ENCODE measurements at places on chromosomes 4 and X.

- DNase-seq, result no peak
These were observed 50.6 kb upstream of the ANKRD17 start for GRCh38 chr4:73309211-73309610.

GRCh38 chr4:169225058-169225751, 45.6 kb downstream of the SH3RF1 start:
- no peak for DNase-seq

DNA sequence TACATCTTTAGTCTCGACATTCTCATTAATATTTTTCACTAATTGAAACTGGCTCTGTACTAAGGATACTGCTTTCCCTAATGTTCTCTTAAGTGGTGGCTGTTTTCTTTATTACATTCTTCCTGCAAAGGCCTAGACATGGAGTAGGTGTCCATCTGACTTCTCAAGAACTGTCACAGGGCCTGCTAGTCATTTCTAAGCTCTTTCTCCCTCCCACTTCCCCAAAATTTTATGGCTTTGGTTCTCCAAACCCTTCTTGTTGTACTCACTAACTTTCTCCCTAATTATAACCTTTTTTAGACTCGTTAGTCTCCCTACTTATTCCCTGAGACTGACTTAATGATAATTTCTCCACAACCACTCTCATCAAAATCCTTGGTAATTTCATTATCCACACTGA, 133.3 kb downstream of the SPOCK3 start:
- DNase-seq, result no peak

DNA sequence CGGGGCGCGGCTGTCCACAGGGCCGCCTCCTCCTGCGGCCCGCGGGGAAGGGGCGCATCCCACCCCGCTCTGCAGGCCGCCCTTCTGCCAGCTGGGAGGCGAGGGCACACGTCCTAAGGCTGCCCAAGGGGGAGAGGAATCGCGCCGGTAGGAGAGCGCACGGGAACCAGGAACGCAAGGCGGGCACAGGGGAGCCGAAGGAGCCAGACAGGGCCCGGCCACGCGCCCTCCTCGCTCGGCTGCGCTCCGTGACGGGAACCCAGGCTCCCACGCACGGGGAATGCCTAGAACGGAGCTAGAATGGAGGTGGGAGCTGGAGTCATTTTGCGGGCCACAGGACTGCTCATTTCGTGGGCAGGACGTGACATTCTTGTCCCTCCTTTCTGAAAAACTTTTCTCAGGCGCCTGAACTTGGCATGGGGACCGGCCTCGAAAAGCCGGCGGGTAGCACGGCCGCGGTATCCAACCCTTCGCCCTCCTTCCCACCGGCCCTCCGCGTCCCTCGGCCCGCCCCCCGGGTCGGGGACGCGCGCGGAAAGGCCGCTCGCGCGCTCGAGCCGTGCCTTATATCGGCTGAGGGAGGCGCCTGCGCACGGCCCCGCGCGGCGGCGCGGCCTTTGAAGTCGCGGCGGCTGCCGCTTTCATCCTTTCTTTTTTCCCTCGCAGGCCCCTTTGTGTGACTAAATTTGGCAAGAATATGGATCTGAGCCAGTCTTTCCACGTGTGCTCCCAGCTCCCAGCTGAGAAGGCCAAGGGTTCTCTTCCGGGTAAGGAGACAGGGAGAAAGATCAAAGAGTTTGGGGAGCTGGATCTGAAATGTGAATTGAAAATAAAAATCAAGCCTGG, 4.2 kb upstream of the LEF1 start:
- peak; percentile 40 for DNase-seq

- no peak for DNase-seq
These were observed 239.5 kb downstream of the KCNIP4 start for GRCh38 chr4:21709031-21709430.

DNA sequence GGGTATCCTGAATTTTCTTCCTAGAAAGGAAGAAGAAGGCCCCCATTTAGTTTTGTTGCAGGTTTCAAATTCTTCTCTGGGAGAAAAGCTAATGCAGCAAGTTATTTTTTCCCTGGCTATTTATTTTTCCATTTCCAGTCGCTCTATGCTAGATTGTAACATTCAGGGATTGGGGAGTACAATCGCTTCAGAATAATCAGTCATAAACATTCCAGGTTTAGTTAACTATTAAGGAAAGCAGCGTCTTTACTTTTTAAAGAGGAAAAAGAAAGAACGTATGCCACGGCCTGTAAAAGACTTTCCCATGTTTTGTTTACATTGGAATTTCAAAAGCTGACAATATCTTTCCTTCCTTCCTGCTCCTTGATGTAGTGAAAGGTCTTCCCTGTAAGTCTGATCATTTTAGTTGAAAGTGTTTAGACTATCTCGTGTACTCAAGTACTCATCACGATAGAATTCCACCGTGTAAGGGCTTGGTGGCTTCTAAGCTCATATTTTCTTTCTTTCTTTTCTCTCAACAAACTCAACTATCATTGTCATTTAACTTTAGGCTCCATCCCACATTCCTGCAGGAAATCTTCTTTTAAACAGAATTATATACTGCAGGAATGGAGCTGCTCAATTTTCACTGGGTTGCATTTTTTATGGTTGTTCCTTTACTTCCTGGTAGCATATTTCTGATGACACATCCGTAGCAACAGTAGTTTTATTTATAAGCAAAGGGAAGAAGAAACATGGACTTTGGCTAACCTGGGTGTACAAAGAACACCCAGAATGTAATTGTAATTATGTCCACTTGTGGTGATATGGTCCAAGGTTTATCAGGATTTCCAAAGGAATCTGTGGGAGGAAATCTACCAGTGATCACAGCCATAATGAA, 213.1 kb upstream of the FAT1 start:
- DNase-seq, result no peak

- DNase-seq, result no peak
These were observed 138.8 kb downstream of the TEX11 start for GRCh38 chrX:70769659-70770227.

GRCh38 chr4:118736900-118737299, 51.7 kb downstream of the METTL14 start:
- DNase-seq, result no peak

GRCh38 chr4:140947506-140947905, 185.8 kb downstream of the RNF150 start:
- DNase-seq, result no peak

GRCh38 chr4:40363945-40364344, 28.8 kb downstream of the CHRNA9 start:
- no peak for DNase-seq

- DNase-seq, result no peak
These were observed 7.2 kb downstream of the CTSO start for GRCh38 chr4:155946486-155946885.

- no peak for DNase-seq
These were observed 62.2 kb downstream of the AMELX start for GRCh38 chrX:11355259-11355909.

DNA sequence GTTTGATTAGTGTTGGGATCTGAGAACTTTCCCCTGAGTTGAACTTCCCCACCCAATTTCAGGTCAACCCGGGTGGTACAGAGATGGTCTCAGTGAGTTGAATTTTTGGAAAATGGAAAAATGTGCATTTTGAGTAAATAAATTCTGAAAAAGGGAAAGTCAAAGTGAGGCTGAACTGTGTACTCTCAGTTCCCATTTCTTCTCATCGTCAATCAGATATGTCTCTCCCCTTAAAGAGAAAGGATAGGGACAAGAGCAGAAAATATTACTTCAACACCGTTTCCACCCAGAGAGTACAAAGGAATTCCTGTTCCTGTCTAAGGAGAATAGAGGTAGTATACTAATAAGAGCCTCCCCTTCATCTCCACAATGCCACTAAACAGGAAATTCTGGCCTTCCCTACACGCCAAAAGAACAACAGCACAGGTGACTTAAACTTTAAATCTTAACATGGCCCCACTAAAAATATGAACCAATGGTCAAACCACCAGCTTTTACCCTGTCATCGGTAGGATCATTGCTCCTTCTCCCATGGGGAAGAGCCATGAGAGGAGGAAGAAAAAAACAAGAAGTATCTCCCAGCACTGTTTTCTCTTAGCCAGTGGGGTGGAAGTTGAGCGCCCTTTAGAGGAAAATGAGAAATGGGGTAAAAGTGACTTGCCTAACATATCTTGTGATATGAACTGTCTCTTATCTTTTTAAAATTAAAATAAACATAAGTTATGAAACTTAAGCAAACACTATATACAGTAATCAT, 30.3 kb downstream of the BMP3 start:
- DNase-seq, result no peak

- no peak for DNase-seq
These were observed 154.6 kb upstream of the MAGEB2 start for GRCh38 chrX:30060718-30061117.

DNA sequence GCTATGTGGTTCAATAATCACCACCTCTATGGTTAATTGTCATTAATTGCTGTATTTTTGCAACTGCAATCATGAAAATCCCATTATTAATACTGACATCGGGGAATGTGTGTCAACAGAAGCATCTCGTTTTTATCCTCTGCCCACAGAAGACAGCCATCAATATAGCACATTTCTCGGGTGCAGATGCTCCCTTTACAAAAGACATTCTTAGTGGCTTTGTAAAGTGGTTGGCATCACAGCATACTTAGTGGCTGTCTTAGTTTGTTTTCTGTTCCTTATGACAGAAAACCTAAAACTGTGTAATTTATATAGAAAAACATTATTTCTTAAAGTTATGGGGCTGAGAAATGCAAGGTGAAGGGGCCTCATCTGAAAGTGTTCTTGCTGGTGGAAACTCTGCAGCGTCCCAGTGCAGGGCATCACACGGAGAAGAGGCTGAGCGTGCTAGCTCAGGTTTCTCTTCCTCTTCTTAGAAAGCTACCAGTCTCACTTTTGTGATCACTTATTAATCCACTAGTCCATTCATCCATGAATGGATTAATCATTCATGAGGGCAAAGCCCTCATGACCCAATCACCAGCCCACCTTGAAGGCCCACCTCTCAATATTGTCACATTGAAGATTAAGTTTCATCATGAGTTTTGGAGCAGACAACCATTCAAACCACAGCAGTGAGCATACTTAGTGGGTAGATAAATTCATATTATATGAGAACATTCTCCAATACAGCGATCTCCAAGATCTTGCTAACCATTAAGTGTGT, 1067.7 kb upstream of the PABPC4L start:
- no peak for DNase-seq

DNA sequence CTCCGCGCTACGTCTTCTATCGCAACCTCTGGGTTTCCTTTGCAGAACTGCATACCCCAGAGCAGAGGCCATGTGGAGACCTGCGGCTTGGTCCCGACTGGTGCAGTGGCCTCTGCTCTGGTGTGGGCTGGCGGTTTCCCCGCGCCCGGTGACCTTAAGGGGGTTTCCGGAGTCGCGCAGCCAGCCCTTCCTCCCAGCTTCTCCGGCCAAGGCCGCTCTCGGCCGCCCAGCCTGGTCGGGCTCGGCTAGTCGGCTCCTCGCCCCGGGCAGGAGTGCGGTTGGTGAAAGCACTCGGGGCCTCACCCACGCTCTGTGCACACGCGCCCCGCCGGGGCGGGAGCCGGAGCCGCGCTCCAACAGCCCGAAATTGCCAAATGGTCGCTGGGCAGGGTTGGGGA, 84.9 kb downstream of the BCOR start:
- no peak for DNase-seq

- no peak for DNase-seq
These were observed 144.2 kb upstream of the FAM241A start for GRCh38 chr4:112001041-112001440.

DNA sequence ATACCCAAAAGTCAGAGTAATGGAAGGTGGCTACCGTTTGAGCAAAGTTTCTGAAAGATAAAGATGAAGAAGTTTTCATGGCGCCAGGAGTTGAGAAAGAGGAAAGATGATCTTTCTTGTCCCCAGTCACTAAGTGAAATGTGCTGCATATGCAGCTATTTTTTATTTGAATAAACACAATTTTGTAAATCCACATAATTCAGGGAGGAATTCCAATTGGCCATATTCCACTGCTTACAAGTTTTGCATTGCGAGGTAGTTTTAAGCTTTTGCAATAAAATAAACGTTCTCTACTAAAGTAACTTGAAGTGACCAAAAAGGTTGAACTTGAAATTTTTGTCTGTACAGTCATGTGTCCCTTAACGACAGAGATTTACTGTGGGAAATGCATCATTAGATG, 139.3 kb upstream of the VCX2 start:
- DNase-seq, result no peak

GRCh38 chr4:173405840-173406606, 7.1 kb upstream of the SCRG1 start:
- no peak for DNase-seq

GRCh38 chr4:52057196-52057595, 6.1 kb downstream of the SPATA18 start:
- no peak for DNase-seq

GRCh38 chrX:72126048-72126415, 5.7 kb downstream of the RTL5 start:
- no peak for DNase-seq

DNA sequence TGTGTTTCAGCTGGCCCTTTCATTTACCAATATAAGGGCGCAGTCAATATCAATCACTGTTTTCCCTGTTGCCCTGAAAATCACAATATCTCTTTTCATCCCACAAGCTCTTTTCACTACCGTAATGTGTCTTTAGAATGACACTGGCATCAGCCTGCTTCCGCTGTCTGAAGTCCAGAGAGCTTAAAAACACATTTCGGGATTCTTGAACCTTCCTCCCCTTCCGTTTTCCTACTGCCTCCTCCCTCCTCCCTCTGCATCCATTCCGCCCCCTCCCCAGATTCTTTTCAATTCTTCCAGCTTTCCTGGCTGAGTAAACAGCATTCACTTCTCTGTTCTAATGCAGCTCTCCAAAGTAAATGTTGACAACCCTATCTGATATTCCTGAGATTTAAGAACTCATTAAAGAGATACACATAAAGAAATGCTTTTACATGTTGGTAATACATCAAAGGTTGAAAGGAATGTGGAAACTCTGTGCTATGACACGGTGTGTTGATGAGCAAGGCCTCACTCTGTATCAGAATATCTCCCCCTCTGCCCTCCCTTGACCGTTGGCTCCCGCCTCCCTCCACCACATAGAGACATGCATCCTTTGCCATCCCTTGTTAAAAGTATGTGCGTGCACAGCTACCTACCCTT, 83.5 kb upstream of the SPRY1 start:
- DNase-seq, result no peak

- no peak for DNase-seq
These were observed 134.8 kb upstream of the PPARGC1A start for GRCh38 chr4:24024605-24025004.

GRCh38 chrX:131399678-131400428, 110.7 kb upstream of the IGSF1 start:
- DNase-seq, result no peak

DNA sequence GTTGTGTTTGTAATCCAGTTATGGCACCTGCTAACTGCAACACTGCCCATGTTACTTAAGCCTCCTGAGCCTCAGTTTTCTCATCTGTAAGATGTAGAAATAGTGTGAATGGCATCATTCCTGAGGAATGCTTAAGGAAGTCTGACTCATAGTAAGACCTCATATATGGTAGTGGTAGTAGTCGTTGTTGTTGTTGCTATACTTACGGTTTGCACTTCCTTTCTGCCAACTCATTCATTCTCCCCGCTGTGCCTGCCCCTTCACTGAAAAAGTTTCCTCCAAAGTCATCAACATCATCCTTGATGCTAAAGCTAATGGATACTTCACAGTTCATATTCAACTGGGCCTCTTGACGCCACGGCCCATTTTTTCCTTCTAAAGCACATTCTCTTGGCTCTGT, 54.2 kb upstream of the SPANXN3 start:
- no peak for DNase-seq

GRCh38 chrX:153598541-153599191, at the start of gene CCNQ:
Gene CCNQ (minus strand): TSS chrX:153599139. CDS start chrX:153599073, 66 bp downstream.
- DNase-seq, result no peak
